Activated CD4-positive, alpha-beta T cell treated with anti-CD3 and anti-CD28 coated beads, Interleukin-2, amount 50 U/mL, for 48 hours (primary cell): ENCODE measurements at places on chromosomes 12 and 14.

GRCh38 chr12:57001448-57001906, 4.9 kb downstream of the ZBTB39 start:
- peak; percentile 79 for DNase-seq

DNA sequence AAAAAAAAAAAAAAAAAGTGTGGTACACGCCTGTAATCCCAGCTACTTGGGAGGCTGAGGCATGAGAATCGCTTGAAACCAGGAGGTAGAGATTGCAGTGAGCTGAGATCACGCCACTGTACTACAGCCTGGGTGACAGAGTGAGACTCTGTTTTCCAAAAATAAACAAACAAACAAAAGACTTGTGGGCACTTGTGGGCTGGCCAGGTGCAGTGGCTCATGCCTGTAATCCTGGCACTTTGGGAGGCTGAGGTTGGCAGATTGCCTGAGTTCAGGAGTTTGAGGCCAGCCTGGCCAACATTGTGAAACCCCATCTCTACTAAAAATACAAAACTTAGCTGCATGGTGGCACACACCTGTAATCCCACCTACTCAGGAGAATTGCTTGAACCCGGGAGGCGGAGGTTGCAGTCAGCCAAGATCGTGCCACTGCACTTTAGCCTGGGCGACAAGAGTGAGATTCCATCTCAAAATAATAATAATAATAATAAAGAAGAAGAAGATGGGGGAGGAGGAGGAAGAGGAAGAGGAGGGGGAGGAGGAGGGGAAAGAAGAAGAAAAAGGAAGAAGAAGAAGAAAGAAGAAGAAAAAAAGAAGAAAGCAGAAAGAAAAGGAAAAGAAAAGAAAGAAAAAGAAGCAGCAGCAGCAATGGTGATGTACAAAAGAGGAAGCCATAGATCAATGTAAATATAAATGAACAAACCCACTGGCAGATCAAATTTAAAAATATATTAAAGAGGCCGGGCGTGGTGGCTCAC, 27.9 kb upstream of the CCNT1 start:
- DNase-seq, result no peak

DNA sequence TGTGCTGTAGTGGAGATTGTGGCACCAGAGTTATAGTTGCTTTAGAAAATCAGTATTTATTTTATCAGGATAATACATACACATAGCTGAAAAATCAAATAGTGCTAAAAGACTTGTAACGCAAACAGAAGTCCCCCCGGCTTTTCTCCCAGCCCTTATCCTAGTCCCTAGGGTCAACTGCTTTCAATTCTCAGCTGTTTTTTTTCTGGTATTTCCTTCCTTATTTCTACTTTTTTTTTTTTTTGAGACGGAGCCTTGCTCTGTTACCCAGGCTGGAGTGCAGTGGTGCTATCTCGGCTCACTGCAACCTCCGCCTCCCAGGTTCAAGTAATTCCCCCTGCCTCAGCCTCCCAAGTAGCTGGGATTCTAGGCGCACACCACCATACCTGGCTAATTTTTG, 8.4 kb upstream of the CTDSP2 start:
- no peak for DNase-seq

DNA sequence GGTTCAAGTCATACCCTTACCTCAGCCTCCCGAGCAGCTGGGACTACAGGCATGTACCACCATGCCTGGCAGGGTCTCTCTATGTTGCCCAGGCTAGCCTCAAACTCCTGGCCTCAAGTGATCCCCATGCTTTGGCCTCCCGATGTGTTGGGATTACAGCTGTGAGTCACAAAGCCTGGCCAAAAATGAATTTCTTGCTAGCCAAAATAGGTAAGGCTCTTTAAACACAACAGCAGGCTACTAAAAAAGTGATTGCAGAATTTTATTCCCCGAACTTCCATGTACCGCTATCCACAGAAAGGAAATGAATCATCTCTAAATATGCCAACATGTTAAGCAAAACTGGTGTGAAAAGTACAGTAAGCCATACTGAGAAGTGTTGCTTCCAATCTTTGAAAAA, 50.6 kb downstream of the WDHD1 start:
- DNase-seq, result no peak

DNA sequence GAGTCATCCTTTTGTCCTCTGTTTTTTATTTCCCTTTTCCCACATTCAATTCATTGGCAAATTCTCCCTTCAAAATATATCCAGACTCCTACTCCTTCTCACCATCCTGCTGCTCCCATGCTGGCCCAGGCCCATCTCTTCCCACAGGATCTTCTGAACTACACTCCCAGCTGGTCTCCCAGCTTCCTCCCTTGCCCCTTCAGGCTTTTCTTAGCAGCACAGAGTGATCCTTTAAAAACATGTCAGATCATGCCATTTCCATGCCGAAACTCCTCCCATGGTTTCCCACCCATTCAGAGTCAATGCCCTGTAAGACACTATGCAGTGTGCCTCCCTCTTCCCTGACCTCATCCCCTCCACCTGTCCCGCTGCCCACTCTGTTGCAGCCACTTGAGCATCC, 2.4 kb upstream of the KRT84 start:
- no peak for DNase-seq

DNA sequence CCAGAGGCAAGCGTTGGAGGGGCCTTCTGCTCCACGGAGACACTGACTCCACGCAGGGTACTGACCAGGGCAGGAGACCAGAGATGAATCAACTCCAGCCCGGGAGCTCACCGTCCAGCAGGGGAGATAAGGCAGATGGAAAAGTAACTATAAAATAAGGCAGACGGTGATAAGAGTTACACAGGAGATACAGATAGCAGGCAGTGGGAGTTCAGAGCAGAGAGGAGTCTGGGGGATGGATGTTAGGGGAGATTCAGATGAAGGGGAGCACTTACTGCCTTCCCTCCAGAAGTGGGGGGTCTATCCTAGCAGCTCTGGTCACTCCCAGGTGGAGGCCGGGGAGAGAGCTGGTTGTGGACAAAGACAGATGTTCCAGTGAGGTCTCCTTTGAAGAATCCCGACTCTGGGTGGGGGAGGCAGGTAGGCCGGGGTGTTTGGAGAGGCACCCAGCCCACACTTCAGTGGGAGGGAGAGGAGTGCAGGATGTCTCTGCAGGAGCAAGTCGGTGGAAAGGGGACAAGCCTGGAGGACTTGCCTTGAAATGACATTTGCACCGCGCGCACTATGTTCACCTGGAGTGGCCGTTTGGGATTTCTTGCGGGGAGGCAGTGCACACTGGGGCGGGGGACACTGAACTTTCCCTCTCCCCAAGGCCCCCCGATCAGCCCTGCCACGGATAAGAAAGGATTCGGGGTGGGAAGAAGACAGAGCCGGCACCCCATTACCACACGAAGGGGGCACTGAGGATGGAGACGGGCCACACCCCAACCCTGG, 1.2 kb downstream of the PITPNM2 start:
- no peak for DNase-seq

DNA sequence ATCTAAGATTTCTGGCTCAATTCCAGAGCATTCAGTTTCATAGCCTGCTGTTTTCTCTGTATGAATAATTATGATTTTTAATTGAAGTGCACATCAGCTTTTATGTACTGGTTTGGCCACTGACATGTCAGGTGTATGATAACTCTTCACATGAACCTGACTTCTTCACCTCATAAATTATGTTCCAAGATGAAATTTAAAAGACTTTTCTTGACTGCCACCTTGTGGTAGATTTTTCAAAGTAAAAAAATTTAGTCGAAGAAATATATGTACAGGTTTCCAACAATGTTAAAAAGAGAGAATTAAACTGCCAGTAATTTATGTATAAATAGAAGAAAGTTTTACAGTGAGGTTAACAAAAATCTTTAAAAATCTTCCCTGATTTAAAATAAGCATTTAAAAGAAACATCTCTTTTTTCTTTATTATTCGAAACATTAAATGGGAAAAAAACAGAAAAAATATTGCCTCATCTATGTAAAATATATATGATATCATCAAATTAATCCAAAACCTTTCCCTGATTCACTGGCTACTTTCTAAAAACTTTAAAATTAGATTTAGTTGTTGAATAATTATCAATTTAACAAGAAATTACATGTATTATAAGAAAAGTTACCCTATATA, 124.9 kb upstream of the ATXN7L3B start:
- no peak for DNase-seq

DNA sequence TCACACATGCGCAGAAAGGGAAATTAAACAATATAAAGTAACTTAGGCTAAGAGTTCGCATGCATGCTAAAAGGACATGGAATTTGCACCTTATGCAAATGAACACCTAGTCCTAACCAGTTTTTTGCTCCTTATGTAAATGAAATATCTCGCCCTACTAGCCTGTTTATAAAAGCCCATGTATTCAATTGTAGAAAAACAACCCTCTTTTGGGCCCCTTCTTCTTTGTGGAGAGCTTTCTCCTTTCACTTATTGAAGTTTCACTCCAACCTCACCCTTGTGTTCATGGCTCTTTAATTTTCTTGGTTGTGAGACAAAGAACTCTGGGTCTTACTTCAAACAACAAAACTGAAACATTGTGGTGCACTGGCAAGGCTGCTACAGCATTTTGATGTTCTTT, 333.4 kb upstream of the ATXN7L3B start:
- no peak for DNase-seq

GRCh38 chr14:75823334-75823733, 158.5 kb downstream of the TGFB3 start:
- no peak for DNase-seq

- DNase-seq, result no peak
These were observed 5.3 kb downstream of the LTB4R start for GRCh38 chr14:24316597-24316950.

DNA sequence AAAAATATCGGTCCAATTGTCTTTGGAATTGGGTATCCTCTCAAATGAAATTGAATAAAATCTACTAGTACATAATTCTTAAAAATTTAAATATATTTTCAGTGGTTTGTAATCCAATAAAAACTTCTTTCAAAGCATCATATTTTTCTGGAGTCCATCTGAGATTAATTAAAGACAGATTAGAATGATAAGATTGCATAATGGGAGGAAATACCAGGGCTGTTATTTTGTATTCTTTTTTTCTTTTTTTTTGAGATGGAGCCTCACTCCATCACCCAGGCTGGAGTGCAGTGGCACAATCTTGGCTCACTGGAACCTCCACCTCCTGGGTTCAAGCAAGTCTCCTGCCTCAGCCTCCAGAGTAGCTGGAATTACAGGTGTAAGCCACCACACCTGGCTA, 103.8 kb downstream of the TMTC3 start:
- no peak for DNase-seq
